Stimulated activated CD4-positive, alpha-beta T cell treated with anti-CD3 and anti-CD28 coated beads, Interleukin-15, amount 100 ng/mL, for 1 hour (primary cell): ENCODE measurements at places on chromosomes 3 and 15.
A peak's percentile ranks its signal among the peaks of the same experiment; 100 is the strongest.

DNA sequence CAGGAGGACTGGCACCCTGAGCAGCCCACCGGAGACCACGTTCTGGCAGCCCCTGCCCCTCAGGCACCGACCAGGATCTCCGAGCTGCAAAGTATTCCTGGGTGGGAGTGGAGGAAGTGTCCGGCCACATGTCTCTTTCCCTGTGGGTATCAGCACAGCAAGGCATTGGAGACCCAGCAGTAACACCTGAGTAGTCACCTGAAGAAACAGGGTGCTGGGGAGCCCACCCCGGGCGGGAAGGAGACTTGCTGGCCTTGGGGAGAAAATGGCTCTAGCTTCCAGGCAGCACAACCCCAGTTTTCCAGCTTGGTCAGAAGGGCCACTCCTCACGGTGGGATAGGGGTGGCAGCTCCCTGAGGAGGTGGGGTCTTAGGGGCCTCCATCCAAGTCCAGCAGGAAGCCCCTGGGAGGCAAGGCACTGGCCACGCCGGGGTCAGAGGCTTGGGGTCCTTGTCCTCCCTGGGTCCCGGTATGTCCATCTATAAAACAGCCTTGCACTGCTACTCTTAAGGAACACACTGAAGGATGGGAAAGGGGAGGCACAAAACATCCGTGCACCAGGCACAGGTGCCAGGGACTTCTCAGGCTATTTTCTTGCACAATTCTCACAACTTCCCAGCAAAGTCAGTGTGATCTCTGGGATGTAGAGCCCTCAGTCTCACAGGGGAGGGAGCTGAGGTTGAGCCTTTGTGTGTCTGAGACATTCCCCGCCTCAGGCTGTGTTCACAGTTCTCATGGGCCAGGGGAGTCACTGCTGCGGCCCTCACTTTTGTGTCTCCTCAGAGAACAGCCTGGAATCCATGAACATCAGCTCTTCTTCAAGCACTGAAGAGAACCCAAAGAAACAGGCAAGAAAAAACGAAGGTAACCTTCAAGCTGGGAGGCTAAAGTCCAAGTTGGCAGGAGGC lies 11.9 kb downstream of the CFAP100 start:
- no peak for DNase-seq

DNA sequence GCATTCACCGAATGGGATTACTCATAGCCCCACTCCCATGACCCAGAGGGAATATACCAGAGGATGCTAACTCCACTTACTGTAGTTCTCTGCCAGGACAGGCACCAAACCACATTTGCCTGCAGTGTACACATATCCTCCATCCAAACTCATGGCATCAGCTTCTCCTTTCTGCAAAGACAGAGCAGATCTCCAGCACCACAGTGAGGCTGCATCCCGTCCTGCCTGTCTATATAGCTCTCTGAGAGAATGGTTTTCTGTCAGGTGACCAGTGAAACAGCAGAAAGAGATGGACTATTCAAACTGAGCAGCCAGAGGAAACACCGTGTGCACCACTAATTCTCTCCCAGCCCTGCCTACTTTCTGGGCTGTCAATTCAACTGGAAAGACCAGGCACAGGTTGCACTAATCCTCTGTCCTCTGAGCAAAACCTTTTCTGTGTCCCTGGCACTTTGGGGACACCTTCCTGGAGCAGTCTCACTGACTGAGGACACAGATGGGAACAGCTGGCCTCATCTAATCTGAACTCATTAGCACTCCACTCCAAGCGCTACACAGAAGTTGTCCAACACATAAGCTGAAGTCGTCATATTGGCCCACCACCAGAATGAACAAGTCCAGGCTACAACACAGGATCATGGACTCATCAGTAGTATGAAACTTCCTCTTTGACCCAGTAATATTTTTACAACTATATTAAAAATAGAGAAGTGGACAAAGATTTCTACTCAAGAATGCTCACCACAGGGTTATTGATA lies 17.3 kb downstream of the LTF start:
- DNase-seq, result no peak

- no peak for DNase-seq
Measured at GRCh38 chr15:99073008-99073717, 31.7 kb upstream of the SYNM start.

DNA sequence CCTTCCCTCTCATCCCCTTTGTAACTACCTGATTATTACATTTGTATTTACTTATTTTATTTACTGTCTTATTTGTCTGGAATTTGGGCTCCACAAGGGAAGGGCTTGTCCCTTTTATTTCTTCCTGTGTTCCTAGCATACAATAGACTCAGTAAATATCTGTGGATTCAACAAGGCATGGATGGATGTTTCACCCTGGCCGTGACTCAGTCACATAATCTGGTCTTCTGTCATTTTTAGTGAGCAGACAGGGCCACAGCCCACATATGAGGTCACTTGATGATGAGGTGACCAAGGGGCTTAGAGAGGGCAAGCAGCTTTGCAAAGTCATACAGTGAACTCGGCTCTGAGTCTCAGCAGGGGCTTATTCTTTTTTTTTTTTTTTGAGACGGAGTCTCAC lies 7.8 kb upstream of the DAG1 start:
- DNase-seq, result no peak

DNA sequence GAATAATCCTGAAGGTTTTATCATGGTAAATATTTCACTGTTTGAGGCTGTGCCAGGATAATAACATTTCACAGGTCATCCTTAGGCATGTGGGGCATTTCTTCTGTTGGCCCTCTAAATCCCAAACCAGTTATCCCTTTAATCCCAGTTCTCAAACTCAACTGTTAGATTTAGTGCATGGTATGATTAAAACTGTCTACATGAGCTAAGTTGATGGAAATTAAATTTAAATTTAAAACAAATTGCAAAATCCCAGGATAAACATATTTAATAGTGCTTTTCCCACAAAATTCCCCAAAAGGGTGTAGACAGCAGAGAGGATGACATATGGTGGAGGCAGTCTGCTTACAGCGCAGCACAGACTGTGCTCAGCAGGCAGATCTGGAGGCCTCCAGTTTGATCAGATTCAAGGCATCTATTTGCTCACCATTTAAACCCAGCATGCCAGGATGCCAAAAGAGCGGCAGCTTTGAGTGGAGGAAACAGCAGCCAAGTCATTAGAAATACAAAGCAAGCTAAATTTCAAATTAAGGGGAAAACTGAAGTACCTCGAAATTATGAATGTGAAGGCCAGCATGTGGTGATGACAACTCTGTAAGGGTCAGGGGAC lies 325.8 kb downstream of the KCNH8 start:
- no peak for DNase-seq

DNA sequence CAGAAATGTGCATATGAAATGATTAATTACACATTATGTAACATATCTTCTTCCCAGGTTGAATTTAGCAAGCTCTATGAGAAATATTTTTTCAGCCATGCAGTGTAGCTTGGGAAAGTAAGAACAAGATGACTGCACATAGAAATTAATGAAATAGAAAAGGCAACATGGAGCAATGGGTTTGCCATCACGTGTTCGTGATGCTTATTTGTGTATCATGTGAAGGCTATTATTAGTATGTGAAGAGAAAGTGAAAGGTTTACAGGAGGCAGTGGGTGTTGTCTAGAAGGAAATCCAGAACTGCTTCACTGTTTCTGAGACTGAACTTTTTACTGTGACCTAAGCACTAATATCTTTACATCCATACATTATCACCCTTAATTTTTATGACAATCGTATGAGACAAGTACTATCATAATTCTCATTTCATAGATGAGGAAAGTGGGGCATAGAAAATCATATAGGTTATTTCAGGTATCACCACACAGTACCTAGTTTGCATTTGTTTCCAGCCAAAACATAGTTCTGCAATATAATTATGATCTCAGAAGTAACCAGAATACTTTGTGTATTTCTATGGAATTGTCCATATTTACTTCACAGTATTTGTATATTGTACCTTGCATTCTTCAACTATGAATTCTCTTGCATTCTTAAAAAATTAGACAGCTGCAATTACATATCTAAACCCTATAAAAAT lies 14.9 kb downstream of the SERPINI1 start:
- DNase-seq, result no peak

GRCh38 chr3:17194116-17194515 lies 309.4 kb downstream of the PLCL2 start:
- DNase-seq, result no peak

GRCh38 chr3:120713262-120713661 lies 29.1 kb downstream of the RABL3 start:
- no peak for DNase-seq

GRCh38 chr3:88195951-88196434 lies 46.2 kb downstream of the C3orf38 start:
- DNase-seq, result peak; percentile 3

GRCh38 chr3:187296058-187296457 lies 4.5 kb upstream of the MASP1 start:
- DNase-seq, result no peak

DNA sequence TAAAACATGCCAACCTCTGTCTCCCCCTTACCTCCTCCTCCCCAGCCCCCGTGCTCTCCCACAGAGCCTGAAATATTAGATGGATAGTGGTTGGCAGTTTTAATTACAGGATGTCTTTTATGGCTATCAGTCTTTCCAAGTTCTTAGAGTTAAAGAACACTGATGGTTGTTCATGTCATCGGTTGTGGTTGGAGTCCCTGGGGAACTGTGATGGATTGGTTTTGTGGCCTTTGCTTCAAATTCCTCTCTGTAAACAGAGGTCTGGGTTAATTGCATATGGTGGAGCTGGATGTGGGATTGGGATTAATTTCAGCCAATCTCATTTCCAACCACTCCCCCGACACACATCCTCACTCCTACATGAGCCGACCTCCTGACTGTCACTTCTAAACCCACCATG lies 164.5 kb upstream of the PROK2 start:
- DNase-seq, result no peak

GRCh38 chr15:36400936-36401585 lies 178.4 kb upstream of the CDIN1 start:
- DNase-seq, result no peak

DNA sequence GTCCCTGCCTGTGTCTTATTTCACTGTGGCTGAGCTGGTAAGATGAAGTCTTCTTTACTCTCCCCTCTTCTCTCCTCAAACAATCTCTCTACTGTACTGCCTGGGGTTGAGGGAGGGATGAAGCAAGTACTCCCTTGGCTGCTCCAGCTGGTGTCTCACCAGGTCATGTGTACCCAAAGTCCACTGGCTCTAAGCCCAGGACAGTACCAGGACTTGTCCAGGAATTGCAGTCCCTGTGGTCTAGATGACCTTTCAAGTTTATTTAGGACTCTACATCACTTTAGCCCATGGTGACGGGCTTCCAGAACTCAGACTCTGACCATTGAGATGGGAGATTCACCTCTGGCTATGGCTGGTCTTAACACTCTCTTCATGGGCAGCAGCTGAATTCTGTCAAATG lies 17.5 kb upstream of the SLC27A2 start:
- DNase-seq, result no peak

- no peak for DNase-seq
Measured at GRCh38 chr15:49706805-49707204, 86.0 kb downstream of the DTWD1 start.
